Hepatocyte (in vitro differentiated cells): ENCODE measurements at places on chromosomes 13 and 19. TPM values are rescaled to one million over a fixed set of nuclear protein-coding genes. Genes with fewer than 3 reads are reported as not detected.

DNA sequence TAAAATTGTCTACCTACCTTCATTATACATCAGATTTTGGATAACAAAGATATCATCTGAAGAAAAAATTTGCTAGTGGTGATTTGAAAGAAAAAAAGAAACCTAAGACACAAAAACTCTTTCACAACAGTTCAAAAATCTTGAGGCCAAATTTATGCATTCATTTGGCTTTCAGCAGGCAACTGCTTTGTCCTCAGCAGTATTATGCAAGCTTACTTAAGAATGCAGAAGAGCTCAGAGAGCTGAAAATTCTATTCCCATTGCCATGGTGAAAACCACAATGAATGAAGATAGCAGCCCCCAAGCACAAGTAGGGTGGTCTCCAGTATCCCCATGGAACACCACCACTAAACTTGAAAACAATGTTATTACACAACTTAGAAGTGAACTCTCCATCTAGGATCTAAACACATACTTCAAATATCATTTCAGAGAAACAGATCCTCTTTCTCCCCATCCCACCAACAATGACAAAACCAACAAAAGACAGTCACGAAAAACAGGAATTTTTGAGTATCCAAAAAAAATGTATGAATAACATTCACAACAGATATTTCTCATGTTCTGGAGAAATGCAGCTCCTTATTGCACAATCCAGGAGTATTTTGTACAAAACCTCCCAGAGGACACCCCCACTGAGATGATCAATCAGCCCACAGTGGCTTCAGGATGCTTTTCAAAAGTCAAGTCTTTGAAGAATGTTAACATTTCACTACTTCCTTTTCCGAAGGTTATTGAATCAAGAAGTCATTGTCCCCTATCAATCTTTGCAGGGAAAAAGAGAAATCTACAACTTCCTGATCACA is 192.7 kb downstream of the LHFPL6 start:
- H3K36me3 ChIP-seq: no peaks in the 10 kb centered on the region
- no peak for DNase-seq
- H3K27me3 ChIP-seq: no peaks in the 10 kb centered on the region

- H3K4me1 ChIP-seq: no peaks in the 10 kb centered on the region
- H3K36me3 ChIP-seq: no peaks in the 10 kb centered on the region
- peaks cover 13% of the 10 kb centered on the region for H3K27me3 ChIP-seq
- no peak overlapping the region for H3K4me3 ChIP-seq
- no peak overlapping the region for H3K27ac ChIP-seq
These were observed 426 bp downstream of the KLC3 start for GRCh38 chr19:45340899-45341453.

- no peaks in the 10 kb centered on the region for H3K36me3 ChIP-seq
- no peak overlapping the region for H3K4me3 ChIP-seq
- no peak for DNase-seq
- H3K27me3 ChIP-seq: no peaks in the 10 kb centered on the region
- H3K27ac ChIP-seq: no peak overlapping the region
These were observed 309.2 kb downstream of the FGF9 start for GRCh38 chr13:21980049-21980448.

GRCh38 chr13:101552286-101552685 is 99.8 kb downstream of the ITGBL1 start:
- DNase-seq: no peak
- H3K27ac ChIP-seq: no peak overlapping the region
- no peaks in the 10 kb centered on the region for H3K4me1 ChIP-seq
- no peaks in the 10 kb centered on the region for H3K36me3 ChIP-seq
- H3K4me3 ChIP-seq: no peak overlapping the region
- no peaks in the 10 kb centered on the region for H3K27me3 ChIP-seq

DNA sequence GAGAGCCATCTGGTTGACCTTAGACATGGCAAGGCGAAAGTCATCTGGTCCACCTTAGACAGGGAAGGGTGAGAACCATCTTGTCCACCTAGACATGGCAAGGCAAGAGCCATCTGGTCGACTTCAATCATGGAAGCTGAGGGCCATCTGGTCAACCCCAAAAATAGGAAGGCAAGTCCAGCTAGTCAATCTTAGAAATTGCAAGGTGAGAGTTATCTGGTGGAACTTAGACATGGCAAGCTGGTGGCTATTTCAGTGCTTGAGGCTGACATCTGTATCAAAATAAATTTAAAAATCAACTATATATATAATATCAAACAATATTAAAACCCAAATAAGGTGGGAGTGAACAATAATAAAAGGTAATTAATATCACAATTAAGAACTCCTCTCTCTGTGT is 83.9 kb downstream of the ZNF726 start:
- H3K36me3 ChIP-seq: no peaks in the 10 kb centered on the region
- no peak for DNase-seq
- H3K27ac ChIP-seq: no peak overlapping the region
- no peaks in the 10 kb centered on the region for H3K4me1 ChIP-seq

DNA sequence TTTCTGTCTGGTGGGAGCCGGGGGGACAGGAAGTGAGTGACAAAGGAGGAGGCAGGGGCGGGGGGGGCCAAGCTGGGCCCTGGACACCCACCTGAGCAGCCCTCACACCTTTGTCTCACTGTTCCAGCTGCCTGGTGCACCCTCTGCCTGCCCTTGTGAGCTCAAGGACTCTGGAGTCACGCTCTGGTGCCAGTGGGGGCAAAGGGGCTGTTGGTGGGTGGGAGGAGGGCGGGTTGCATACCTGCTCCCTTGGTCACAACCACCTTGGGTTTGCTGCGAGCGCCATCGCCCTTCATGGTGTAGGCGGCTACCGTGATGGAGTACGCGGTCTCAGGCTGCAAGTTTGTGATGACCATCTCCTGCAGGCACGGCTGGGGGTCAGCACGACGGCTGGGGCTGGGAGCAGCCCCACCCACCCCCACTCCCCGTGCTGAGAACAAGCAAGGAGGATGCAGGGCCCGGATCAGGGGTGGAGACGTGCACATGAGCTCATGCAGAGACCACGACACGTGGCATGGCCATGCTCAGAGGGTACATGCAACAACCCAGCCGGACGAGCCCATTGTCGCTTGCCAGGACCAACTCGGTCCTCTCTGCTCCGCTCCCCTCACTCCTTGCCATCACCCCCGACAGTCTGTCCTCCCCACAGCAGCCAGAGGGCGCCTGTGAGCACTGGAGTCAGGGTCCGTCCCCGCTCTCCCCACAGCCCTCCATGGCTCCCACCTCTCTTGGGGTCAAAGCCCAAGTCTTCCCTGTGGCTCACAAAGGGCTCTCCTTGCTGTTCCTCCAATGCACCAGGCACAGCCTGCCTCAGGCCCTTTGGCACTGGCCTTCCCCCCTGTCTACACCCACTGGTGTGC is 114.9 kb downstream of the PTPRS start:
- no peaks in the 10 kb centered on the region for H3K27me3 ChIP-seq
- DNase-seq: no peak
- H3K27ac ChIP-seq: no peak overlapping the region

DNA sequence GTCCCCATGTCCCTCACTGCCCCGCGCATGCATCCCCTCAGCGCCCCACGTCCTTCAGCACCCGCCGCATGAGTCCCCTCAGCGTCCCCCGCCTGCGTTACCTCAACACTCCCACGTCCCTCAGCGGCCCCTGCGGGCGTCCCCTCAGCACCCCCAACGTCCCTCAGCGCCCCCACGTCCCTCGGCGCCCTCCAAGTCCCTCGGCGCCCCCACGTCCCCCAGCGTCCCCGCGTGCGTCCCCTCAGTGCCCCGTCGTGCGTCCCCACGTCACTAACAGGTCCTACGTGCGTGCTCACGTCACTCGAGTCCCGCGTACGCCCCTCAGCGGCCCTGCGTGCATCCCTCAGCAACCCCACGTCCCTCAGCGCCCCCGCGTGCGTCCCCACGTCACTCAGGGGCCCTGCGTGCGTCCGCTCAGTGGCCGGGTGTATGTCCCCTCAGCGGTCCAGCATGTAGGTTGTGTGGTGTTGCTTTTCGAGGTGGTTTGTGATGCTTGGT is 19.5 kb upstream of the GAS6 start:
- DNase-seq: no peak
- no peak overlapping the region for H3K4me3 ChIP-seq
- no peak overlapping the region for H3K27ac ChIP-seq
- no peaks in the 10 kb centered on the region for H3K36me3 ChIP-seq
- H3K27me3 ChIP-seq: no peaks in the 10 kb centered on the region

GRCh38 chr19:16078759-16079707 is 2.7 kb downstream of the TPM4 start:
- peaks cover 20% of the 10 kb centered on the region for H3K4me1 ChIP-seq
- H3K4me3 ChIP-seq: peak overlapping the region; percentile 95
- peak; percentile 82 for DNase-seq

GRCh38 chr19:44002566-44003460 is at the start of gene ZNF230:
Gene ZNF230, plus strand, starts transcription at chr19:44002957. Its CDS starts 4,122 bp downstream, at chr19:44007079.
- peak; percentile 96 for DNase-seq
- H3K4me3 ChIP-seq: peak within 1 kb of the TSS; percentile 82
- H3K27me3 ChIP-seq: no peaks in the 10 kb centered on the region
- peaks cover 10% of the 10 kb centered on the region for H3K4me1 ChIP-seq
- peak within 1 kb of the TSS; percentile 85 for H3K27ac ChIP-seq

DNA sequence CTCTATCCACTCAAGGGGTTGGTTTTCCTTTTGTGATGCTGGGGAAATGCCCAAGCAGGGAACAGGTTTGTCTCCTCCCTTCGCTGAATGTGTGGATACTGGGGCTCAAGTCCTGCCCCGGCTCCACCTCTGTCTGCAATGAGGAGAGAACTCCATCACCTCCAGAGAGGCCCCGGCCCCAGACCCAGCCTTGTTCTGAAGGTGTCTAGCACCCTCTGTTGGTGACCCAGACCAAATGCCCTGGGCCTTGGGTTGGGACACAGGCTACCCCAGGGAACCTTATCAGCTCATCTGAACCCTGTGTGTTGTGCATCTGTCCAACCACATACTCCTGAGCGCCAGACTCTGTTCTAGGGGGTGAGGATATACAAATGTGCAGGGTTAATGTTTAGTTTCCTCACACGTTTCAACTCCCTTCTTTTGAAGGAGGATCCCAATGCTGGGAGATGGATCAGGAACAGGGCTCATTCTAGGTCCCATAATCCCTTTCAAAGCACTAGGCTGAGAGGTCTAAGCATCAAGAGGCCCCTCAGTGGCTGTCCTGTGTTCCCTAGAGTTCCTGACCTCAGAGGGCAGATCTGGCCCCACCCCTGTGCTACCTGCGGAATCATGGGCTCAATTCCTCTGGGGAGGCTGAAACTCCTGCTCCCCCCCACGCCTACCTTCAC is 112.5 kb upstream of the SLC7A1 start:
- no peaks in the 10 kb centered on the region for H3K4me1 ChIP-seq
- H3K27me3 ChIP-seq: no peaks in the 10 kb centered on the region
- H3K36me3 ChIP-seq: no peaks in the 10 kb centered on the region
- H3K27ac ChIP-seq: no peak overlapping the region
- H3K4me3 ChIP-seq: no peak overlapping the region

- no peaks in the 10 kb centered on the region for H3K36me3 ChIP-seq
- H3K4me3 ChIP-seq: no peak overlapping the region
- H3K4me1 ChIP-seq: peaks cover 28% of the 10 kb centered on the region
- H3K27me3 ChIP-seq: no peaks in the 10 kb centered on the region
- no peak for DNase-seq
- no peak overlapping the region for H3K27ac ChIP-seq
These were observed 11.1 kb upstream of the BCL3 start for GRCh38 chr19:44737238-44738071.

- no peak for DNase-seq
- H3K27ac ChIP-seq: no peak overlapping the region
- no peaks in the 10 kb centered on the region for H3K4me1 ChIP-seq
These were observed 77.9 kb upstream of the UQCRFS1 start for GRCh38 chr19:29290853-29291252.

DNA sequence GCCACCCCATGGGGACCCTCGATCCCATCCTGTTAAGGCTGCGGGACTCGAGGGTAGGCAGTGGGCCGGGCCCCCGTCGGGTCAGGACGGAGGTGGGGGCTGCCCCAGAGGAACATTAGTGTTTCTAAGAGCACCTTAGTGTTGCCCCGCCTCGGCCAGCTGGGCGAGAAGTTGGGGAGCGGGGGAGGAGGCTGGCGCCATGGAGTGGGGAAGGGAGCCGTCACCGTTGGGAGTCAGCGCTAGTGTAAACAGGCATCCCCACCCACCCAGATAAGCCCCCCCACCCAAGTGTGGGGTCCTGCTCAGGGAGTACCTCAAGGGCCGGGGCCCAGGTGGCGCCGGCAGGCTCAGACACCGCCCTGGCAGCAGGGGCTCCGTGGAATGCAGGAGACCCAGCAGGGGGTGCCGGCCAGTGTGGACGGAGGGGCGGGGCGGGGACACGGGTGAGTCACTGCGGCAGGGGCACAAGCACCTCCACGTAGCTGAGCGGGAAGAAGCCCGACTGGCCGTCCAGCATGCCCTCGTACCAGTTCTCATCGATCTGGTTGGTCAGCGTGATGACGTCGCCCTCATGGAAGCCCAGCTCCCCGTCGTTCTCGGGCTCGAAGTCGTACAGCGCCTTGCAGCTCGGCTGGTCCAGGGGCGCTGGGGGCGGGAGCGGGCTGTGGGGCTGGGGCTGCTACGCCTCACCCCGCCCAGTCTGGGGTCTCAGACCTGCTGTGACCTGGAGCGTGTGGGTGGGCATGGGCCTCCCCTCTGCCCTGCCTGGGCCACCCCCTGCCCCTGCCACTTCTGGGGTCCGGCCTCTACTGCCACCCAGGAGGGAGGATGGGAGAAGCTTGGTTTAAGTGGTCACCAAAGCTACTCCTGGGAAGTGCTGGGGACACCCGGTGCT is 18.0 kb downstream of the MPND start:
- no peak overlapping the region for H3K4me3 ChIP-seq
- no peaks in the 10 kb centered on the region for H3K36me3 ChIP-seq
- H3K27ac ChIP-seq: peak overlapping the region; percentile 75
- H3K4me1 ChIP-seq: peaks cover 20% of the 10 kb centered on the region
- peak; percentile 48 for DNase-seq
- H3K27me3 ChIP-seq: no peaks in the 10 kb centered on the region

DNA sequence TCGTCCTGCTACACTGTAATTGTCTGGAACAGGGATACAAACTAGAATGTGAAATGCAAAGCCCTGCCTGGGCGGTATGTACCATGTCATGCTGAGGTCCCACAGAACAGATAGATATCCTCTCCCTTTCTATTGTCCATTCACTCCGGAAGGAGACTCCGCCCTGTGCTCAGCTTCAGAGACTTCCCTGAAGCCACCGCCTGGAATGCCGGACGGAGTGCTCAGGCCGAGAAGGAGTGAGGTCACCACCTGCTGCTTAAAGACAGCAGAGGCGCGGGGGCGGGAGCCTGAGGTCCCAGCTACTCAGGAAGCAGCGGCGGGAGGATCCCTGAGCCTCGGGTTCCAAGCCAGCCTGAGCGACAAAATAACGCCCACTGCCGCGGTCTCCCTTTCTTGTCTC is 890 bp upstream of the ZNF611 start:
- no peaks in the 10 kb centered on the region for H3K36me3 ChIP-seq
- H3K4me1 ChIP-seq: peaks cover 22% of the 10 kb centered on the region
- peak overlapping the region; percentile 5 for H3K4me3 ChIP-seq

The ZNF675 gene
- 16.5 and 16.7 TPM in 2 replicates for total RNA-seq

The MCEMP1 gene
- not detected in 2 replicates for total RNA-seq
